ENCODE measurements at places on chromosomes 4 and X.

DNA sequence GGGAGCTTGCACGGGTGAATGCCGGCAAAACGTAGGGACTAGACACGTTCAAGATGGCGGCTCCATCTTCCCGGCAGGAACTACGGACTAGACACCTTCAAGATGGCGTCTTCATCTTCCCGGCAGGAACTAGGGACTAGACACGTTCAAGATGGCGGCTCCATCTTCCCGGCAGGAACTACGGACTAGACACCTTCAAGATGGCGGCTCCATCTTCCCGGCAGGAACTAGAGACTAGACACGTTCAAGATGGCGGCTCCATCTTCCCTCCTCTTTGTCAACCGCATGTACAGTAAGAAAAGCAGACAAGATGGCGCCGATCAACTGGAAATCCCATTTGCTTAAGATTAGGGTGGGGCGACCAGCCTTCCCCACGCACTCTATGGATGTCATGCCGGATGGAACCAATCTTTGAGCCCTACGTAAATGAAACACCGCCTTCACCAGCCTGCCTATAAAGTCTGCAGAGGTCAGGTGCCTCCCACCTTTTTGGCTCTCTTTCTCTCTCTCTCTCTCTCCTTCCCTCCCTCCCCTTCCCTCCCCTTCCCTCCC, 222.4 kb downstream of the CRLF2 start:
- no peak for DNase-seq

DNA sequence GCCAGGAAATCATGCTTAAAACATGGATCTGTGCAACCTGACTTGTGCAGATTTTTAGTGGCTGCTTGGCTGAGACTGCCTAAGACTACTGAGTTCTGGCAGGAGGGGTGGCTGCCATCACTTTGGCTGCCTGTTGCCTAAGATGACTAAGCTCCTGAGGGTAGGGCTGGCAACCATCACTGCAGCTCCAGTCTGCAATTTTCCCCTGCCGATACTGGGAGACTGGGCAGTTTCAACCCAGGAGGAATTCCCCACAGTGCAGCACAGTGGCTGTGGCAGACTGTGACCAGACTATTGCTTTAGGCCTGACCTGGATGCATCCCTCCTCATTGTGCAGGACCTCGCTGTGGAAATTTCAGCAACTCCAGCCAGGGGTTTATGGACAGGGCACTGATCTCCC, 544.9 kb downstream of the ANKRD50 start:
- DNase-seq, result no peak

DNA sequence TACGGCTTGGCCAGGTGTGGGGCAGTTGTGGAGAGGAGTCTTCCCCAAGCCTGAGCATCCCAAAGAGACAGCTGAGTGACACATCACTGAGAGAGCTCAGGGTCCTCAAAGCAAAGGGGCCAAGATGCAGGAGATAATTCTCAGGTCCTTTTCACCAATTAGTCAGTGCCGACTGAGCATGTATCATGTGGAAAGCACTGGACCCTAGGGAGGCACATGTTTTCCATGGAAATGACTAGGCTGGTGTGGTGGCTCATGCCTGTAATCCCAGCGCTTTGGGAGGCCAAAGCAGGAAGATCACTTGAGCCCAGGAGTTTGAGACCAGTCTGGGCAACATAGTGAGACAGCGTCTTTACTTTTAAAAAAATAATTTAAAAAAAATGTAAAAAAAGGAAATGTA, 67.3 kb upstream of the PRPS1 start:
- DNase-seq, result no peak

- no peak for DNase-seq
Observed at GRCh38 chr4:93809773-93810172, 18.8 kb upstream of the ATOH1 start.

- no peak for DNase-seq
Observed at GRCh38 chr4:25928379-25929297, 14.6 kb downstream of the SMIM20 start.

- no peak for DNase-seq
Observed at GRCh38 chrX:23494741-23495140, 160.1 kb downstream of the PTCHD1 start.

Measured in stimulated activated CD4-positive, alpha-beta T cell treated with anti-CD3 and anti-CD28 coated beads, Interleukin-2, amount 100 ng/mL, for 48 hours (primary cell).